ENCODE measurements at places on chromosomes 1 and 21. TPM values are rescaled to one million over a fixed set of nuclear protein-coding genes. Genes with fewer than 3 reads are reported as not detected.

- H3K27me3 ChIP-seq: no peaks in the 10 kb centered on the region
- no peak overlapping the region for H3K27ac ChIP-seq
- no peak for DNase-seq
- peak overlapping the region; percentile 22 for H3K4me3 ChIP-seq
- no peaks in the 10 kb centered on the region for H3K36me3 ChIP-seq
Observed at GRCh38 chr1:26335774-26336476, 18.0 kb downstream of the CRYBG2 start.

DNA sequence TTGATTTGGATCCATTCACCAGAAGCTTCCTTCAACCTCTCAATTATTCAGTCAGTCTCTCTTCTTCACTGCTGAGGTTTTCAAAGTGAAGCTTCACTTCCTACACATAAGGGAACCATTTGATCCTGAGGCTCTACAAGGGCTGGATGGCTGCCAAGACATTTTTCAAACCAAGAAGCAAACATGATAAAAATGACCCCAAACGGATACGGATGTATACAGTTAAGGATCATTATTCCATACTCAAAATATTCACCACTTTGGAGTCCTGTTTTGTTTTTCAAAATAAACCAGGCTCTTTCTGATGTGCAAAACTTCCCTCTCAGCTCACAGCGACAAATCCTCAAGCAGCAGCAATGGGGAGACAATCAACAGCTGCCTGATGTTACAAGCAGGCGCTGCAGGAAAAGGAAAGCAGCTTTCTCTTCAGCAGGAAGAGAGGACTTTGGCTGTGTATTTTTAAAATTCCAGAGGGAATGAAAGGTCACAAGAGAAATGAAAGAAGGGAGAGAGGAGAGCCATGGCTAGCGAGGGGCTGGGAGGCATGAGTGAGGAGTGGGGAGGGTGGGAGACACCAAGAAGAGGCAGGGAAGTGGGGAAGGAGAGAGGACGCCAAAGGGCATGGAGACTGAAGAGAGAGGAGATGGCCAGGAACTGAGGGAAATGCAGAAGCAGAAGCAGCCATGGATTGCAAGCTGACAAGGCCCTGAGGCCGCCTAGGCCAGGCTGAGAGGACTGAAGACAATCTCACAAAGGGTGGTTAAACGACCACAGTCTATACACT lies 145.4 kb downstream of the SLC45A1 start:
- H3K36me3 ChIP-seq: no peaks in the 10 kb centered on the region
- H3K4me1 ChIP-seq: peaks cover 30% of the 10 kb centered on the region
- no peak overlapping the region for H3K4me3 ChIP-seq
- H3K27me3 ChIP-seq: no peaks in the 10 kb centered on the region

- H3K4me1 ChIP-seq: no peaks in the 10 kb centered on the region
- H3K36me3 ChIP-seq: no peaks in the 10 kb centered on the region
- DNase-seq: no peak
- no peak overlapping the region for H3K4me3 ChIP-seq
Observed at GRCh38 chr1:77882411-77882810, 6.0 kb upstream of the NEXN start.

DNA sequence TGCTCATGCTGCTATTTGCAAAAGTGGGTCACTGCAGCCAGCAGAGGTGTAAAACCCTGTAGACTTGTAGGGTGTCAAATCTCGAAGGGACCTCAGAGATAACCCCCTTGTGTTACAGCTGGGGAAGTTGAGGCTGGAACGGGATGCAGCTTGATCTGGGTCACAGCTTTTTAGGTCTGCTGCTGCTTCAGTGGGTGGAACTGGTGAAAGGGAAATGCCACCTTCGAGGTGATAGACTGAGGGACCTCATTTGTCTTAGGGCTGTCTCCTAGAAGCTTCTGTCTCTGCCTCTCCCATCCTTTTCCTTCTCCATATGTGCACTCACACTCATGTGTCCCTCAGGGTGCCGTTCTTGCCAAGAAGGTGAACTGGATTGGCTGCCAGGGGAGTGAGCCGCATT lies 35.4 kb downstream of the QSOX1 start:
- no peak overlapping the region for H3K4me3 ChIP-seq
- no peaks in the 10 kb centered on the region for H3K4me1 ChIP-seq
- no peak overlapping the region for H3K27ac ChIP-seq
- peaks cover 25% of the 10 kb centered on the region for H3K36me3 ChIP-seq

DNA sequence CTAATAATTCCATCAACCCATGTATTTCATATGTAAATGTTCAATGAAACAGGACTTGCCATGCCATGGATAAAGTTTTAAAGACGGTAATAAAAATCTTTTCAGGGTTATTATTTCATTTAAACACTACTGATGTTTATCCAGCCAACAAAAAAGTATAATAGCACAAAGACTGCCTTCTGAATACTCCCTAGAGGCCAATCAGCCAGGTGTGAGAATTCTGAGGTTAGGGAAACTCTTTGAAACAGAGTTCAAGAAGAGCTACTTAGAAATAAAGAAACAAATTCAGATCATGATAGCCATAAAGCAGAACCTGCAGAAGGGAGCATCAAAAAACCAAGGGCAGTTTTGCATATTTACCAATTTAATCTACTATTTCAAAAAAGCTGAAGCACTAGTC lies 48.7 kb downstream of the AKT3 start:
- H3K36me3 ChIP-seq: no peaks in the 10 kb centered on the region
- H3K27me3 ChIP-seq: no peaks in the 10 kb centered on the region
- H3K4me1 ChIP-seq: no peaks in the 10 kb centered on the region
- H3K27ac ChIP-seq: no peak overlapping the region
- DNase-seq: no peak

- no peaks in the 10 kb centered on the region for H3K27me3 ChIP-seq
- no peaks in the 10 kb centered on the region for H3K4me1 ChIP-seq
- no peak overlapping the region for H3K4me3 ChIP-seq
Observed at GRCh38 chr21:46028573-46029091, 47.1 kb downstream of the COL6A1 start.

- no peaks in the 10 kb centered on the region for H3K36me3 ChIP-seq
- H3K27me3 ChIP-seq: no peaks in the 10 kb centered on the region
- no peaks in the 10 kb centered on the region for H3K4me1 ChIP-seq
- no peak overlapping the region for H3K27ac ChIP-seq
- H3K4me3 ChIP-seq: no peak overlapping the region
Observed at GRCh38 chr21:38920631-38921398, 115.1 kb downstream of the ETS2 start.

- no peak for DNase-seq
- no peaks in the 10 kb centered on the region for H3K4me1 ChIP-seq
- no peaks in the 10 kb centered on the region for H3K27me3 ChIP-seq
- no peak overlapping the region for H3K4me3 ChIP-seq
- no peaks in the 10 kb centered on the region for H3K36me3 ChIP-seq
- H3K27ac ChIP-seq: no peak overlapping the region
Observed at GRCh38 chr1:54681358-54681757, 34.3 kb upstream of the TTC4 start.

HES2 gene
- polyA plus RNA-seq: not detected

MOB3C gene
- polyA plus RNA-seq: 16.7 TPM

GJA9 gene
- polyA plus RNA-seq: not detected

CHAF1B gene
- 2.2 TPM for polyA plus RNA-seq

SPRR2A gene
- polyA plus RNA-seq: 0.68 TPM
